ENCODE measurements at places on chromosomes 6 and 20.

DNA sequence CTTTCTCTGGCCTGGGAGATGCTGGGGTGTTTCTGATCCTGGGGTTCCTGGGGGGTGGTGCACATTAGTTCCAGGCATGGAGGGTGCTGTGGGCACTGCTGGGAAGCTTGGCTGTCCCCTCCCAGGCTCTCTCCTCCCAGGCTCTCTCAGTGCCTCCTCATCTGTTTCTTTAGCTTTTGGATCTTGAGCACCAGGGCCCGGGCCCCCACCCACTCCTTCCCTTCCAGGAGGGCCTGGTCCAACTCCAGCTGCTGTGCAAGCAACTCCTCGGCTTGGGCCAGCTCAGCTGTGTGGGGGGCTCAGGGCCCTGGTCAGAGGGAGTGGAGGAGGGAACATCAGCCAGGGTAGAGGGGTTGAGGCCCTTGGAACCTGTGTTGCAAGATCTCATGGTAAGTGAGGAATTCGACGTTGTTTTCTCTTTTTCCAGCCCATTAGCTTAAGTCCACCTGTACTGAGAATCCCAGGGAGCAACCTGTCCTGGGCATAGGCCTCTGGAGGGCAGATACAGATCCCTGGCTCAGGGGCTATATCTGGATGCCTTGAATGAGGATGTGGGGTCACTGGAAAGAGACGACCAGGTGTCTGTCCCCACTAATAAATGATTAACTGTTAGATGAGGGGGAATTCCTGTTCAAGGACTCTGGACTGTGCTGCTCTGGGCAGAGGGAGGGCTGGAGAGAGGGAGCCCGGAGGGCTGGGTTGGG lies 34.5 kb upstream of the HLA-A start:
- DNase-seq, result peak; percentile 18

- no peak for DNase-seq
Observed at GRCh38 chr6:24663189-24663588, 3.5 kb downstream of the TDP2 start.

DNA sequence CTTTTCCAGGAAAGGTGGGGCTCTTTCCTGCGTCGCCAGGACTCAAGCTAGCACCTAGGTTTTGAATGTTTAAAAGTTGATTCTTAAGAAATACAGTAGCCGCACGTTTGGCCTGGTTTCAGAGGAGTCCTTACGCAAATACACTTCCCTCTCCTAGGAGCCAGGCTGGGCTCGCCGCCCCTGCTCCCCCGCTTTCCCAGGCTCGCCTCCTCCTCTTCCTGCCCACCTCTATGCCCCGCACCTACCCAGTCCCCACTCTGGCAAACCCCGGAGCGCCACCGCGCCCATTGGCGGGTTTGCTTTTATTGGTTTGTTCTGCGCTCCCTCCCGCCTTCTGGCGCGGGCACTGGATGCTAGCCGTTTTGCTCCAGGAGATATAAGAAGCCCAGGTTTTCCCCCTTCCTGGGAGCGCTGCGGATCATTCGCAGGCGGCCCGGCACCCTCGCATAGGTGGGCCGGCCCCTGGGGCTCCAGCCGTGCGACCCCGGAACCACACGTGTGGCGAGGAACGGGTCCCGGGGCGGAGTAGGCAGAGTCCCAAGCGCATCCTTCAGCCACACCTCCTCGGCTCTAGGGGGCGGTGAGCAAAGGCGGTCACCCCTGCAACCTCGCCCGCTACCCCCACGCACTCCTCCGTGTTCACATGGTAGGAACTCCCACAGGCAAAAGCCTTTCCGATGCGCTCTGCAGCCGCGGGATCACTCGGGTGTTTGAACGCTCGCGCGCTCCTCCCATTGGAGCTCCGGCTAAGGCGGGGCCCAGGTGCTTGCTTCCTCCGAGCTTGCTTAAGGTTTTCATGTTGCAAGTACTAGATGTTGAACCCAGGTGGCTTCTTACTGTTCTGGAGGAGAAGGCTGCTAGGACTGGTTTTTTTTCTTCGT lies 119.0 kb downstream of the RTN4IP1 start:
- DNase-seq, result peak; percentile 84

- no peak for DNase-seq
Observed at GRCh38 chr20:51313358-51313827, 229.1 kb downstream of the NFATC2 start.

DNA sequence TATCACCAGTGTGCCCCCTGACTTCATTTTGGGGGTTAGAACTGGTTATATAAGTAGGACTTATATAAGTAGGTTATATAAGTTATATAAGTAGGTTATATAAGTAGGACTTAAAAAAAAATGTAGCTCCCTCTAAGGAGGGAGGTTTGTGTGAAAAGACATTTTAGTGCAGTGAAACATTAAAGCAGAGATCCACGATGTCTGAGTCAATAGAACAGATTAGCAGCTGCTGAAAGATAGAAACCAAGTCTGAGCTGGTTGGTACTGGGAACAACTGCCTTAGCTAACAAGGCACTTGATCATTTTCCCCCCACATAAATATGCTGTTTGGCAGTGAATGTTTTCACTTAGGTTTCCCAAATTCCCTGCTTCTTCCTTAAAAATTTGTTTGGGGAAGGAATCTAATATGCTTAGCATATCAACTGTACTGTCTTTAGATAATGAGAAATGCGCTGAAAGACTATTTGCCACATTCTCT lies 2.1 kb upstream of the RPS12 start:
- no peak for DNase-seq

DNA sequence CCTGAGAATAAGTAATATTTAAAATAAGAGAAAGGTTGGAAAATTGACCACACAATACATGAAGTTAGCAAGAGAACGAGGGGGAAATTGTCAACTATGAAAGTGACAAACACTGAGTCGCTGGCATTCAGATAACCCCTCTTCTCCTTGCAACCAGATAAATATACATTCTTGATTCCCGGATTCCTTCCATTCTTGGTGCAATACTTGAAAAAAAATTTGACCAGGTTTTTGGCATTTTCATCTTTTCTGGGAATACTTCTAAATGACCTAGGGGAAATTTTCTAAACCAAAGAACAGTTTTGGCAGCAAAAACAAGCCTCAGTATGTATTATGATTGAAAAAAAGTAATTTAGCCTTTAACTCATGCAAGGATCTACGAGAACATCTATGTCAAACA lies 164.0 kb downstream of the PDE7B start:
- DNase-seq, result no peak

DNA sequence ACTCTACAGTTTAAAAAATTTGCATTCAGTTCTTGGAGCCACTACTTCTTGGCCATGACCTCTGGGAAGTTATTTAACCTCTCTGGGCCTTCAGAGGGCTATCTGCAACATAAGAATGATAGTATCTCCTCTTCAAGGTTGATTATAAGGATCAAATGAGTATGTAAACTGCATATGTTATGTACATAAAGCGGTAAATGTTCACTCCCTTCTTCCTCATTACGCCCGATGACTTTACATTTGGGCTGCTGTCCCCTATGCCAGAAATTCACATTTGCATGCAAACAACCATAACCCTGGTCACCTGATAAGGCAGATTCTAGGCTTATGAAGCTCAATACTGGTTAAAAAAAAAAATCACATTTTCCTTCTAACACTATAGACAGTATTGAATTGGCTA lies 50.4 kb downstream of the ALDH5A1 start:
- no peak for DNase-seq

DNA sequence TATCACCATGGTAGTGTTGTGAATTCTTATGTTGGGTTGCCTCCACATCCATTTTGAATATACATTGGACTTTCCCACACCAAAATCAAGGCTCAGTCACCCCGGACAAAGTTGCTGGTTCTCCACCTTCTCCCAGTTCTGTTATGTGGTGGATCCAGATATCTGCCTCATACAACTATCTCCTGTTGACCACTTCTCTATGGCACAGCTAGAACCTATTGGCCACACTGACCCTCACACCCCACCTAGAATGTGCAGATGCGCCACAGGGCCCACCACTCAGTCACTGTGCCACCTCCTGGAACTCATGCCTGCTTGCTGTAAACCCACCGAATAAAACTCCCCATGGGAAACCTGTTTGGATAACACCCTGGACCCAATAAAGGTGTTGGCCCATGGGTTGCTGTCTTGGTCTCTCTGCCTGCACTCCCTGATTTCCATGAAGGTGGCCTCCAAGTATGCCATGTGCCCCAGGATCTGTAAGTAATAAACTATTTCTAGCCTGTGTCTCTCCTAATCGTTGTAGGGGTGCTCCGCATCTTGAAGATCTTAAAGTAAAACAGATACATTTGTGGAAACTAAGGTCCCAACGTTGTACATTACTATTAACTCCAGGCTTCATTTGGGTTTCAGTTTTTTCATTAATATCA lies 7.2 kb upstream of the NQO2 start:
- DNase-seq, result no peak

DNA sequence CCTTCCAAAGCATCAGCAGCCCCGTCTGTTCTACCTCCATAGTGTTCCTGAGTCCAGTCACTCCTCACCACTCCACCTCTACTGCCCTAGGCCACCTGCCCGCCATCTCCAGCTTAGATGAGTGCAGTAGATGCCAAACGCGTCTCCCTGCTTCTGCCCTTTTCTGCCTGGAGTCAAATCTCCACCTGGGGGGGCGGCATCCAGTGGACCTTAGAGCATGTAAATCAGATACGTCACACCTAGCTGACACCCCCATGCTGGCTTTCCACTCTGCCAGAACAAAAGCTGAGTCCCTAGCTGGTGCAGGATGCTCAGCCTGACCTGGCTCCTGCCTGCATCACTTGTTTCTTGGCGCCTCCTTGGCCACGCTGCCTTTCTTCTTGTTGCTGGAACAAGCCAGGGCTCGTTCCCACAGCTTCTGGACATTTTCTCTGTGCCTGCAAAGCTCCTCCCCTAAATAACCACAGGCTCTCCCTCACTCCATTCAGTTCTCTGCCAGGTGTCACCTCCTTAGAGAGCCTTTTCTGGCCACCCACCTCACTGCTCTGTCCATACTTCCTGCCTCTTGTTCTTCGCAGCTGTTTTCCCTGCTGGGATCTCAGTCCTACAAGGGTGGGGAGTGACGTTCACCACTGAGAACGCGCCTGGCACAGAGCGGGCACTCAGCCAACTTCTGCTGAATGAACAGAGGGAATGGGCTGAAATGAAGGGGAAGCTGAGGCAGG lies 5.8 kb downstream of the DDR1 start:
- no peak for DNase-seq

GRCh38 chr6:125310994-125311649 lies 9.4 kb upstream of the HDDC2 start:
- DNase-seq, result no peak

DNA sequence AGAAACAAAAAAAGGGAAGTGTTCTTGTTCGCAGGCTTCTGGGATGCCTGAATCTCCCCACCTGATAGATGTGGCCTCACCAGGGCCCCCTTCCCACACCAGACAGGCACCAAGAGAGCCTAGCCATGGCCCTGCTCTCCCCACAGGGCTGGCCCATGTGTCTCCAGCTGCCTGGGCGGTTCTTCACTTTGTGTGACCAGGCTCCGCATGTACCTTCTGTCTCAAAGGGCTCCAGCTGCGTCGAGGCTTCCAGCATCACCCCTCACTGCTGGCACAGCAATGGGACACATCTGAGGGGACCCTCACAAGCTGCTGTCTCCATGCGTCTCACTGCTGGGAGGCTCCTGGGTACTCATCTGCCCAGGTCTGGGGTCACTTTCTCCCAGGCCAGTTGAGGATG lies 362.9 kb downstream of the ZFAND3 start:
- peak; percentile 35 for DNase-seq

- DNase-seq, result no peak
Observed at GRCh38 chr6:75874224-75874623, 125.2 kb downstream of the MYO6 start.

GRCh38 chr6:35079311-35080000 lies 61.7 kb downstream of the TCP11 start:
- DNase-seq, result no peak

DNA sequence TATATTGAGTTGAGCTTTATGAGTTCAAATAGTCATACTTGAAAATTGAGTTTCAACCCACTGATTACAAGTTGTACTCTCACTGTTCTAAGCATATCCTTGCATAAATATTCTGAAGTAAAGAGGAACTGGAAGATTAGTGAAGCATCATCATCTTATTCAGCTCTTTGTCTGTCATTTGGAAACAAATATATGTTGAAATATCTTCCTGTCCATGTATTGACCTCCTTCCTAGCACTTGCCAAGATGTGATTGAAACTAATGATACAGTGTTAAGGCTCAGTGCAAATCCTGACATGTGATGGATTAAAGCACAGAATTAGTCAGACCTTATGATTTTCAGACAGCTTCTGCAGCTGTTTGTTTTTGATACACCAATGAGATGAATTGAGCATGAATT lies 434.3 kb downstream of the TBC1D32 start:
- no peak for DNase-seq

GRCh38 chr6:140812636-140813035 lies 1320.1 kb upstream of the GJE1 start:
- DNase-seq, result no peak

DNA sequence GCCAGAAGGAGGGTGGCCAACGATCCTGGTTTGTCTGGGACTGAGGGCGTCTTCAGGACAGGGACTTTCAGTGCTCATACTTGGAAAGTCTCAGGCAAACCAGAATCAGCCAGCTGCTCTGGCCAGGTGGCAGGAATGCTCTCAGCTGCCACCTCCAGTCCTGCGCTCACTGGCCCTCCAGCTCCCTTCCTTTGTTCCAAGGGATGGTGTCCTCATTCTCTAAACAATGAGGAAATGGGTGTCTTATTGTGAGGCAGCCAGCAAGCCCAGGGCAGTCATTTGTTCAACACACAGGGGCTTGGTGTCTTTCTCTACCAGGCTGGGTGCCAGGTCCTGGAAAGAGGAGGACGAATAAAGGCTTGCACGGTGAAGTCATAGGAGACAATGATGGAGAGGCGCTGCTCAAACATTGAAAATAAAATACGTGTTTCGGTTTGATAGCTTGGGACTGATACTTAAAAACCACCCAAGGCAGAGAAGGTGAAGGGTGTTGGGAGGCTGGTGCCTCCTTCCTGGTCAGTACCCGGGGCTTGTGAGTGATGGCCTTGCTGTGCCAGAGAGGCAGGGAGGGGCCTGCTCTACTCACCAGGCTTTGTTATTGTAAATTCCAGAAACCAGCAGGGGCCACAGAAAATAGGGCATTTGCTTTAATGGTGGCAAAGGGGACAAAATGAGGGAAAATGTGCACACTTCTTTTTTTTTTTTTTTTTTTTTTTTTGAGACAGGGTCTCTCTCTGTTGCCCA lies 11.3 kb upstream of the TMEM181 start:
- peak; percentile 22 for DNase-seq

- DNase-seq, result no peak
Observed at GRCh38 chr20:44479643-44480042, 4.0 kb downstream of the TTPAL start.

Measured in activated CD8-positive, alpha-beta memory T cell treated with anti-CD3 and anti-CD28 coated beads, Interleukin-2, amount 50 U/mL, for 48 hours (primary cell).